ENCODE measurements at places on chromosomes 7 and 10. TPM values are rescaled to one million over a fixed set of nuclear protein-coding genes. Genes with fewer than 3 reads are reported as not detected.

OPN4 gene
- 0.30 TPM for polyA plus RNA-seq

NUP42 gene
- 38.9 TPM for polyA plus RNA-seq

CYP2C8 gene
- polyA plus RNA-seq: 3.3 TPM

UBTD1 gene
- polyA plus RNA-seq: 20.6 TPM

CRHR2 gene
- not detected for polyA plus RNA-seq

CLDN4 gene
- 0.04 TPM for polyA plus RNA-seq

GNGT1 gene
- not detected for polyA plus RNA-seq

CAV2 gene
- polyA plus RNA-seq: 14.8 TPM

ADAMTS14 gene
- polyA plus RNA-seq: 0.40 TPM

USP6NL gene
- polyA plus RNA-seq: 3.5 TPM

TMEM229A gene
- polyA plus RNA-seq: 1.4 TPM

EBF3 gene
- polyA plus RNA-seq: 2.2 TPM

- no peak for DNase-seq
Observed at GRCh38 chr10:128476368-128476725, 350.1 kb upstream of the MKI67 start.

- no peak for DNase-seq
Observed at GRCh38 chr7:54995610-54996363, 23.0 kb upstream of the EGFR start.

DNA sequence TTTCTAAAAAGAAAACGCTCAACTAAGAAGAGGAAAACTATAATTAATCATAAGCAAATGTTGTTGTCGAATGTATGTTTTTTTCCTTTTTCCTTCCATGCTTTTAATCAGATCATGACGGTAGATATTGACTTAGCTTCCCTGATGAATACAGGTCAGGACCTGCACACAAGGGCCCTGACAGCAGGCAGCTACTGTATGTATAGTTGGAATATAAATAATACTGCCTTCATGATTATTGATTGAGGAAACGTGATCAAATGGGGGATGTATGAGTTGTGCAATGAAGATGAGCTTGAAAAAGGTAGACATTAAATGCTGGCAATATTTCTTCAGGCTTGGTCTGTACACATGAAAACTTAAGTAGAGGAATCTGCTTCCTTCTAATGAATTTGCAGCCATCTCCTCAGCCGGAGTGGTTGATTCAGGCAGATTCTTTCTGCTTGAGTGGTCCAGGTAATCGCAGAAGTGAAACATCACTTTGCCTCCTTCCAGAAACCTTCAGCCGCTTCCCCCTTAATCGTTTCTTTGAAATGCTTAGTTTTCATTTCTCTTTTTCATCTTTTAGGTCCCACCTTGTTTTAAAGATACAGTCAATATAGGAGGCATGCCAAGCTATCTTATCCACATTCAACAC is 656.5 kb downstream of the SDK1 start:
- no peak for DNase-seq

DNA sequence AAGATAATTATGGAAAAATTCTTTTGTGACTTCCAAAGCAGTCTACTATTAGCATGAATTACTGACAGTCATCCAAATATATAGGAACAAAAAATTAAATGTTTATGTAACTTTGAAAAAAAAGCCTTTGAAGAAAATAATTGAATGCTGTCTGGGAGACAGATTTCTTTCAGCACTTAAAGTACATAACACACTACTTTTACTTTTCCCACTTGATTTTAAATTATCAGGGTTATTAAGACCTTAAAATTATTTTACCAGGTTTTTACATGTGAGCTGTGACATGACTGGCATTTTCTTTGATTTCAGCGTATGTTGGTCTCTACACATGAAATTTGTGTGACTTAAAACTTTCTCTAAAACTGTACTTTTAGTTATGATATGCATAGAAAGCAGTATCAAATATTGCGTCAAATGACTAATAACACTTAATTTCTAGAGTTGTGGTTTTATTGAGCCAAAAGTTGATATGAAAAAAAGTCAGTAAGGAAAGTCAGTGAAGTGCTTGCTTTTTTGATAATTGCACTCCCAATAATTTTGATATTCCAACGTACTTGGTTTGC is 3.1 kb downstream of the PTEN start:
- DNase-seq: no peak

DNA sequence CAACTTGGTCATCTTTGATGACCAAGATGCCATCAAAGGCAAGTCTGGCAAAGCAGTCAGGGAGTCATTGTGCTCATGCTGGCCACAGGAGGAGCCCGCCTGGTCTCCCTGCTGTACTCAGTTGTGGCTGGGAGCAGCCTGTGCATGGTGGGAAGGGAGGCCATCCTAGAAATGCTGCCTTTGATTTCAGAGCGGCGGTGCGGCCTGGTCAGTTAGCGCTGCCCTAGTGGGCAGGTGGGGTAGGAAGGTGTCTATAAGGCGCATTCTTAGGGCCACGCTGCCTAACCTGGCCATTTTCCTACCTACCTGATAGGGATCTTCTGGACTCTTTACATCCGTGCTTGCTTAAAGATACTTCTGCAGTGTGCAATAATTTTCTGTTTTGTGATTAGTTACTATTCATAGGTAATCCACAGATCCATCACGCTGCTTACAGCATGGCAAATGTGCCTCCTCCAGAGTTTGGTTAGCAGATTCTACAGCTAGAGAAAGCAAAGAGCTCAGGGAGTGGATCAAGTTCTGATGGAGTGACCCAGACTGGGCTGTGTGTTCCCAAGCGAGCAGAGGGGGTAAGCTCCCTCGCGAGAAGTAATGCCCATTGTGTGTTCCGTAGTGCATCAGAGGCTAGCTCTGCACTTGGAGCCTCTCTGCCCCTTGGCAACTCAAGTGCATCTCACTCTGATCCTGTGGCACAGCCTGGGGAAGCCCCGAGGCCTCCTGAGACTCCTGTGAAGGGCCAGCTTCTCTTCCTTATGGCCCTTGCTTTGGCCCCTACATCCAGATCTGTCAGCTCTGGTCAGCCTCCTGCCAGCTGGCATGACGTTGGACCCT is 970.1 kb upstream of the ZNF722 start:
- no peak for DNase-seq

GRCh38 chr10:74753442-74754211 is 72.8 kb upstream of the KAT6B start:
- peak; percentile 39 for DNase-seq

DNA sequence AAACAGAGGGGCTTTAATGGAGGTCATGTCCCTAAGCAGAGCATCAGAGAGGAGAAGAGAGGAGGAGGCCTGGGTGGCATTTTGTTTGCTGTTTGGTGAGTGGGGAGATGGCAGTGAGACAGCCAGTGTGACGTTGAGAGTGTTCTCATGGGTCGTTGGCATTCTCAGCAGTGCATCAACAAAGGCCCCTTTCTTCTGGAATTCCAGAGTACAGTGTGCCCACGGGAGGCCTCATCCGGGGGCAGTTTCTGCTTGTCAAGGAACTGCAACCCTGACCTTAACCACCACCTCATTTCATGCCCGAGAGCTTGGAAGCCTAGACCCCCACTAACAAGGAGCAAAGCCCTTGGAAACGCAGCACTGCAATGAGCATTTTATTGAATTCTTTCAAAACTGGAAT is 92.9 kb downstream of the CELF2 start:
- DNase-seq: no peak

GRCh38 chr10:82089327-82089726 is 214.3 kb downstream of the NRG3 start:
- no peak for DNase-seq

- no peak for DNase-seq
Observed at GRCh38 chr10:73837072-73837471, 25.7 kb upstream of the NDST2 start.

GRCh38 chr10:101771380-101771779 is 4.5 kb downstream of the FGF8 start:
- no peak for DNase-seq

DNA sequence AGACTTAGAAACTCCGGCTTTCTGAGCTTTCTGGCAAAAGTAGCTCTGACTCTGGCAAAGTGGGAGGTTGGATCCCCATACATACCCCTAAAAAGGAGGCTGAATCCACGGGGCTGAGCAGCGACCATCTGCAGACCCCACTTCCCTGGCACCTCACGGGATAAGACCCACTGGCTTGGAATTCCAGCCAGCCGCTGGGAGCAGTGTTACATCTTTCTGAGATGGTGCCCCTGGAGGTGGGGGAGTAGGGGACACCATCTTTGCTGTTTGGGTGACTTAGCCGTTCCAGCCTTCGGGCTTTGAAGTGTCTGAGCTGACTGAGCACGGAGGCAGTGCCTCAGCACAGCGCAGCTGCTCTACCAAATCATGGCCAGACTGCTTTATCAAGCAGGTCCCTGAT is 45.0 kb upstream of the GRM3 start:
- no peak for DNase-seq

DNA sequence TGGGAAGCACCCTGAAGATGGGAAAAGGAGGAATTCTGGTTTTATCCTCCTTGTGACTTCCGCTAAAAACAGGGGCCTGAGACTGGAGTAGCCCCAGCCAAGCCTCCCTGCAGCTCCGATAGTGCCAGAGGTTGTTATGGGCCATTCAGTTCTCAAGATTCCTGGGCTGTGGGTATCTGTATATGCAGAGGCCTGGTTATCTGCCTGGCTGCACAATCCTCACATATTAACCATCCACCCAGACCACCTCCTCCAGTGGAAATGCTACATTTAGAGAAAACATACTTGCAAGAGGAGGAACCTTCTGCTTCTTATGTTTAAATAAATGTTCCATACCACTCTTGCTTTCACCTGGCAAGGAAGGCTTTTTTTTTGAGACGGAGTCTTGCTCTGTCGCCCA is 34.6 kb downstream of the ARL3 start:
- no peak for DNase-seq

DNA sequence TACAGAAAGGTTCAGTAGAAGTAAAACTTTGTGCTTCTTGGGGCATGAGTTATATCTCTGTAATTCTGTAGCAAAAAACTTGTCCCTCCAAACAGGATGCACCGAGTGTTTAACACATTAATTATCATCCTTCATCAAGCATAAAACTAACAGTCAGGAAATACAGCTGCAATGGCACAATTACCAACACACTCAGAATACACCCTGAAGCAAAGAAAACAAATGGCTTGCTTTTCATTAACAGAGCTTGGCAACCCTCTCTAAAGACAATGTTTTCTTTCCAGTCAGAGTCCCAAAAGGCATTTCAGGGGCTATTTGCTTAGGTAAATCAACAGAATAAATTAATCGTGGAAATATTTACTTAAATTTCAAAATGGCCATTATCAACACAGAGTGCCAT is 107.7 kb downstream of the ICA1 start:
- DNase-seq: no peak

- no peak for DNase-seq
Observed at GRCh38 chr10:9858816-9859215, 1158.9 kb upstream of the CELF2 start.

DNA sequence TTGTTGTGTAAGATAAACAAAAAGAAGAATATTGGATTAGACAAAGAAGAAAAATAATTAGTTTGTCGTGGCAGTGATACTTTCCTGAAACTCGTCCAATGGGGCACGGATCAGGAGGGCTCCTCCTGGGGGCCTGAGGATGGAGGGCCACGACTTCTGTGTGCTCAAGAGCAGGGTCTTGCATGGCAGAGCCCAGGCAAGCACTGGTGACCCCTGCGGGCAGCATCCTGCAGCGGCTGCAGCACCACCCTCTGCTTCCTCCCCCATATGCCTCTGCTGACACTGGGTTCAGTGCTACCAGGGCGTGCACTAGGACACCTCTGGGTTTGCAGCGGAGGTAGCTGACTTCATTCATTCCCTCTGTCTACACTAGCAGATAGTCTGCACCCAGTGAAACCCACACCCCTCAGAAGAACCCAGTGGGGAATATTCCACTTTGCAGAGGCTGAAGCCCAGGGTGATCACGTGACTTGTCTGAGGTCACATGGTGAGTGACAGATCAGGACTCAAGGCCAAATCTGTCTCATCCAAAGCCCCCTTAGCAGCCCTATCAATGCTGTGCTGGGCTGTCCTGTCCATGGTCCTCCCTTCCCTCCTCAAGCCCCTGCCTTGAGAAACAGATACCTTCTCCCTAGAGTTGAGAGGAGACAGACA is 375.5 kb downstream of the TCERG1L start:
- peak; percentile 25 for DNase-seq

DNA sequence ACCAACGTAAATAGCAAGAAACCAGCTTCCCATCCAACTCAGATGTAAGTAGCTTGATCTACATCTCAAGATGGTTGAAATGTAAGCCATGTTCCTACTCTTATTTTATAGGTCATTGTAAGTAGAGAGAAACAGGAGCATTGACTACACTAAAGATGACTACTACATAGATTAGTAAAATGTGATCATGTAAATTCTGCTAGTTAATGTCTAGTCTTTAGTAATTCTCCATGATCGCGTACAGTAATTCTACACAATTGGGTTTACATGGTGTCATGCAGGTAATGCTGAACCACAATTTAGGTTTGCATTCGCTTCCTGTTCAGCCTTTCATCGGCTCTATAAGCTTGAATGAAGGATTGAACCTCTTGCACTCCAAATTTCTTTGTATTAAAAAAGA is 14.9 kb upstream of the SFMBT2 start:
- no peak for DNase-seq

- DNase-seq: no peak
Observed at GRCh38 chr10:26331371-26331770, 106.8 kb upstream of the APBB1IP start.

DNA sequence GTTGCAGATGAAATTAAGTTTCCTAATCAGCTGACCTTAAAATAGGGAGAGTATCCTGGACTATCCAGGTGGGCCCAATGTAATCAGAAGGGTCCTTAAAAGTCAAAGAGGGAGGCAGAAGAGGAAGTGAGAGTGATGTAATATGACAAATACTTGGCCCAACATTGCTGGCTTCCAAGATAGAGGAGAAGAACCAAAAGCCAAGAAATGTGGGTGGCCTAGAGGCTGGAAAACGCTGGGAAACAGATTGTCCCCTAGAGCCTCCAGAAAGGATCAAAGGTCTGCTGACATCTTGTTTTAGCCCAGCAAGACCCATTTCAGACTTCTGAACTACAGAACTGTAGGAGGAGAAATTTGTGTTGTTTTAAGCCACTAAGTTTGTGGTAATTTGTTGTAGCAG is 79.7 kb upstream of the NOBOX start:
- DNase-seq: no peak

- no peak for DNase-seq
Observed at GRCh38 chr7:39958038-39958437, 8.0 kb downstream of the CDK13 start.

DNA sequence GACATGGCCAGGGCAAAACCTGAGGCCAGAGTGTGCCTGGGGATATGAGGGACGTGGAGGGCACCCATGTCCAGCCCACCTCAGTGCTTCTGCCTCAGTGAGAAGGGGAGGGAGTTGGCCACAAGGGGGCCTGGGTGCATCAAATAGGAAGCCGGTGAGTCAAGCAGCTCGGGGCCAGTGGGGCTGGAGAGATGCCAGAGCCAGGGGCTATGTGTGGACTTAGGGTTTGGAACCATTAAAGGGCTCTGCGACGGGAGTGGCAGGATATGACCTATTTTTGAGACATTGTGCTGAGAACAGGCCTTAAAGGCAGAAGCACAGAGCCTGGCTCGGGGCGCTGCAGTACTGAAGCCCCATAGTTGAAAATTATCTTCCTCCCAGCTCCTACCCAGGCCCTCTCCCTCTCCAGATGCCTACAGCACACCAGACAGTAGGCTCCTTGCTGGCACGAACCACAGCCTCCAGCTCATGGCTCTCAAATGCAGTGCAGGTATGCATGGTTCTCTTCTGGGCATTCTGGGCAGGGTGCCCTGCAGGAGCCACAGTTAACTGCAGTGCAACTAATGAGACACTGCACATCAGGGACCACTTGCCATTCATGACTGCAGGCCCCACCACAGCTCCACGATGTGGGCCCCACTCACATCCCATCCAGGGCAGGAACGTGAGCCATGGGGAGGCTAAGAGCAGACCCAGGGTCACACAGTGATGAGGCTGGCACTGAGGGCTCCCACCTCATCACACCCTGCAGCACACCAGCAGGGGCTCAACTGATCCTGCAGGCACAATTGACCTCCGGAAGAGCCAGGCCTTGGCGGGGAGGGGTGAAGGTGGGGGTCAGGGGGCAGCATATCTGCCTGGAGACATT is 7.2 kb upstream of the PGAM2 start:
- DNase-seq: peak; percentile 86

Measured in adrenal gland (tissue), 19 donors.